ENCODE measurements at places on chromosomes 6 and 20.

- DNase-seq = no peak
These were observed 111.4 kb upstream of the CLDN20 start for GRCh38 chr6:155152211-155153076.

- DNase-seq = no peak
These were observed 259.8 kb downstream of the CD109 start for GRCh38 chr6:73955800-73956199.

DNA sequence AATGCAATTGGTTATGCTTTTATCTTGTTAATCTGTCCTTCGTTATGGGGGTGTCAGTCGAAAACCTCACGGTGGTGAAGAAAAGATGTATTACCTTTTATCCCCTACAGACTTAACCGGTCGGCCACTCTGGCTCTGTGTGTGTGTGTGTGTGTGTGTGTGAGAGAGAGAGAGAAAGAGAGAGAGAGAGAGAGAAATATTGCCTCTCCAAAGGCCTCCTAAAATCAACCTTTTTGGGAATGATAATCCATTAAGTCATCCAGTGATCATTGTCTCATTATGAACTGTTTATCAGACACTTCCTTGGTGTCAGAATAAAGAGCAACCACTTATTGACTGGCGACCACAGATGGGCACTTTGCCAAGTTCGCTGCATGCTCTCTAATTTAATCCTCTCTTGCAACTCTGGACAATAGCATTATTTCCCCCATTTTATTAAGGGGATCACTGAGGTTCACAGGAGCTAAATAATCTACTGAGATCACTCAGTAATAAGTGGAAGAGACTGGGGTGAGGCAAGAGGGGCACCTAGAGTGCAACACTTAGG lies 30.7 kb downstream of the SLC35D3 start:
- DNase-seq = no peak

DNA sequence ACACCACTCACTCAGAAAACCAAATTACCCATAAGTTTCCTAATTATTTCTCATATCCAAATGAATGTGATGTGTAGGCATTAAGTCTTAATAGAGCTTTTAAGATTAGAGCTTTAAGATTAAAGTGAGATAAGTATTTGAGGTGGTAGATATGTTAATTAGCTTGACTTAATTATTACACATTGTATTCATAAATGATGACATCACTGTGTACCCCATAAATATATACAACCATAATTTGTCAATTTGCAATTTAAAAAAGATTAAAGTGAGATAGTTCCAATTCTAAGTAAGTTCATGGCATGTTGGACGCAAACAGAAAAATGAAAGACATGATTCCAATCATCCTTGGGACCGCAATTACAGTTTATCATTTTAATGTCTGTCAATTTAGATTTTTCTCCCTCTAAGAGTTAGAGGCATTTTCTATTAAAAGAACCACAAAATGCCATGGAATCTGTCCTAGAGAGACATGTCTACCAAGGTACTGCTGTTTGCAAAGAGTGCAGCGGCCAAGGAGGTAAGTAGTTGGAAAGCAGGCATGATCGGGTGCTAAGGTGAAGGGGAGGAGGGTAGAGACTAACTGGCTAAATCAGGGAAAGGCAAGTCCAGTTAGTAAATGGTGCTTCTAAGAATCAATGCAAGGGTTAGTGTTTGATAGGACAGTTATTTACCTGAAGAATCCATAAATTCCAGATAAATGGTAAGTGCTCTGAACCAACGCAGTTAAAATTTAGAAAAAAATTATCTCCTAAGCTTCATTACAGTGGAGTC lies 65.7 kb downstream of the CHD6 start:
- DNase-seq = no peak

DNA sequence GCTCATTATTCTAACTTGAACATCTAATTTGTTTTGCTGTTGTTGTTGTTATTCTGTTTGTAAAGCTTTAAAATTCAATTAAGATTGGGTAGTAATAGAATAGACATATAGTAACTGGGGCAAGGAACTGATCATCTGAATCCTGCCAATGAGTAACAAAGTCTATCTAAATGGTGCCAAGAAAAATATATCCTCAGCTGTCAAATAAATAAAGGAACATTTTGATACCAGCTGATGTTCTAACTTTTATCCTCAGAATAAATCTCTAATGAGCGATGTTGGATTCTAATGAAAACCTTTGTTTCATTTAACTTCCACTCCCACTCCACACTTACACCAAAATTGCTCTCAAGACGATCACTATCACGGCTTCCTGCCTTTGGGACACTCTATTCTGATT lies 210.9 kb downstream of the TINAG start:
- DNase-seq = no peak

GRCh38 chr6:48429610-48430009 lies 318.6 kb upstream of the PTCHD4 start:
- peak; percentile 46 for DNase-seq

GRCh38 chr6:145632971-145633370 lies 102.3 kb downstream of the EPM2A start:
- DNase-seq = no peak

DNA sequence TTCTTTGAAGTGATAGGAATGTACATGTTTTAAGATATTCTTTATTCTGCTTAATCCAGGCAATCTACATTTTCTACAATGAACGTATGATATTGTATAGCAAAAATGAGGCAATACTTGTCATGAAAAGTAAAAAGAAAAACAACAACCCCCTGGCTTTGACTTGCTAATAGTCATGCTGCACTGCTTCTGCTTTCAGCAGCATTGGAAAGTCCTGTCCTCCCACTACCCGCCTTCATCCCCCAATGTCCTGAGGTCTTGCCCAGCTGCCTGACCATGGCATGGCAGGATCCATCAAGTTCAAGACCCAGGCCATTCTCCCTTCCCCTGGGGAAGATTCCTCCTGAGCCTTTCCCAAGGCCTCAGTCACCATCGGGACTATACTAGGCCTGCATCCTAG lies 156.5 kb downstream of the SH3BGRL2 start:
- DNase-seq = no peak

GRCh38 chr6:145704143-145704781 lies 31.1 kb downstream of the EPM2A start:
- DNase-seq = peak; percentile 61

DNA sequence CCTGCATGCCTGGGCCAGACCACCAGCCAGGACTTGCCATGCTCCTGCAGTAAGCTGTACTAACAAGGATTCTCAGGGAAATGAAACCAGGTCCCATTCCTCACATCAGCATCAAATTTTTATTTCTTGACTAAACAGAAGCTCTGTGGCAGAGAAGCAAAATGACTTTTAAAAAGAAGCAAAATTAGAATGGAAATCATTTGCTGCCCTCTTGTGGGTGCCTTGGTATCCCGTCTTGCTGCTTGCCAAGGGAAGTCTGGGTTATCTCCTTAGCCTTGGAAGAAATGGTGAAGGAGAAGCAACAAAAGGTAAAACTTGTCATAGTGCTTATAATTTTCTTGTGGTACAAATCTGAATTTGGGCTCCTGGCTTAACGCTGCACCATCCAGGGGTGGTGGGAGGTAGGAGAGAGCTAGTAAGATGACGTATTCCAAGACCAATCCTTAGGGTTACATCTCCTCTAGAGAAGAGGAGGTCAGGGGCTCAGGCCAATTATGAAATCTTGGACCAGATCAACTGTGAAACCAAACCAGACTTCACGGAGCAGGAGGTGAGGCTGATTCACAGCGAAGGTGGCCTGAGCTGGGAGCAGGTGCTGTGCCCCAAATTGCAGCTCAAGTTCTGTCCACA lies 107.5 kb downstream of the FAXC start:
- DNase-seq = peak; percentile 22

DNA sequence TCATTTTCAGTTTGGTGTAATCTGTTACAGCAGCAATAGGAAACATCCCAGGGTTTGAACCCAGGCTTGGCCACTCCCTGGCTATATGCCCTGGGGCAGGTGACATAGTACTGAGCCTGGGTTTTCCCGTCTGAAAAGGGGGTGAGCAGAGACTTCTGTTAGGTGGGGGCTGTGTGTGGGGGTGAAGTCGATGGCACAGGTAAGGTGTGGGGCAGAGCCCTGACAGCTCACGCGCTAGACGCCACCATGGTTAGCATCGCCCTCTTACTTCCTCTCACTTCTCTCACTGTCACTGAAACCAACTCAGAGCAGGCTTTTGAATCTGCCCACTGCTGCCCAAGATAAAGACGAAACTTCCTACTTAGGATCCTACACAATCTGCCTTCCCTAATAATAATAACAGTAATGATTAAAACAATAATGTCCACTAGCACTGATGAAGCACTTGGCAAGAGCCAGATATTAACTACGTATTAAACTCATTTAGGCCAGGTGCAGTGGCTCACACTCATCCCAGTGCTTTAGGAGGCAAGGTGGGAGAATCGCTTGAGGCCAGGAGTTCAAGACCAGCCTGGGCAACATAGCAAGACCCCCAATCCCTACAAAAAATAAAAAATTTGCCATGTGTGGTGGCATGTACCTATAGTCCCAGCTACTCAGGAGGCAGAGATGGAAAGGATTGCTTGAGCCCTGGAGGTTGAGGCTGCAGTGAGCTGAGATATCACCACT lies 117.9 kb upstream of the PTPN1 start:
- DNase-seq = no peak

- DNase-seq = no peak
These were observed 1.1 kb downstream of the BPIFB2 start for GRCh38 chr20:33008336-33009213.

DNA sequence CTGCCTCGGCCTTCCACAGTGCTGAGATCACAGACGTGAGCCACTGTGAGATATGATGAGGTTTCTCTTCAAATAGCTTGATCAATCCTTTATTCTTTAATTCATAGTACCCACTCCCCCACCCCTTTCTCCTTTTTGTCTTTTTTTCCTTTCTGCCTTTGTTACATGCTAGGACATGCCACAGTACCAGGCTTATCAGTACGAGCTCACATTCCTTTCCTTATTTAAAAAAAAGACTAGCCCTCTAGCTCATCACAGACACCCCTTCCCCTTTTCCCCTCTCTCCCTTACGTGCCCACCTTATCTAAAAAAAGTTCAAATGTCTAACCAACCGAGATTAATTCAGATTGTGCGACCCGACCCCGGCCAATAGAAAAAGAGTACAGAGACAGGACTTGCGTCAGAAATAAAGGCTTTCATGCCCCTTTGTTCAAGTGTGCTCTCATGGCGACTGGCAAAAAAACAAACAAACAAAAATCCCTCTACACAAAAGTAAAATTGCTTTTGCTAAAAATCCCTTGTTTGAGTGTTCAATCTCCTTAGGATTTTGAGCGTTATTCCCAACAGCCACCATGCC lies 49.2 kb downstream of the MRAP2 start:
- no peak for DNase-seq

- DNase-seq = no peak
These were observed 8.6 kb downstream of the CEP57L1 start for GRCh38 chr6:109103942-109104341.

- peak; percentile 56 for DNase-seq
These were observed 111.5 kb downstream of the TIAM2 start for GRCh38 chr6:155106456-155107115.

DNA sequence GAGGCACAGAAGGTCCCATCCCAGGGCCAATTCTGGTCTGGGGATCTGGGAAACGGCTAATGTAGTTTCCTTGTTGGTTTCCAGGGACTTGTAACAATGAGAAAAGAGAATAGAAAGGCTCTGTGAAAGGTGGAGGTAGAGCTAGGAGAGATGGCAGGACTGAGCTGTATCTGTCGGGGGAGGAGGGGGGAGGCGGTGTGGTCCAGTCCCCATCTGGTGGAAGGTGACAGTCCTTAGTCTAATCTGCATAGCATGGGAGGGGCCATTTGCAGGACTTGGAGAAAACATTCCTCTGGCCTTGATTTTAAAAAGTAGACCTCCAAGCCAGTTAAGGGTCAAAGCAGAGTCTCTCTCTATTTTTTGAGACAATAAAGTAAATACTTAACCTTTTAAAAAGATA lies 137.1 kb downstream of the DNAH8 start:
- DNase-seq = no peak

- no peak for DNase-seq
These were observed 10.4 kb upstream of the SNPH start for GRCh38 chr20:1255675-1256074.

GRCh38 chr6:170584954-170585498 lies 589 bp upstream of the PDCD2 start:
- no peak for DNase-seq

GRCh38 chr20:2754424-2754823 lies 46.0 kb downstream of the CPXM1 start:
- DNase-seq = no peak

DNA sequence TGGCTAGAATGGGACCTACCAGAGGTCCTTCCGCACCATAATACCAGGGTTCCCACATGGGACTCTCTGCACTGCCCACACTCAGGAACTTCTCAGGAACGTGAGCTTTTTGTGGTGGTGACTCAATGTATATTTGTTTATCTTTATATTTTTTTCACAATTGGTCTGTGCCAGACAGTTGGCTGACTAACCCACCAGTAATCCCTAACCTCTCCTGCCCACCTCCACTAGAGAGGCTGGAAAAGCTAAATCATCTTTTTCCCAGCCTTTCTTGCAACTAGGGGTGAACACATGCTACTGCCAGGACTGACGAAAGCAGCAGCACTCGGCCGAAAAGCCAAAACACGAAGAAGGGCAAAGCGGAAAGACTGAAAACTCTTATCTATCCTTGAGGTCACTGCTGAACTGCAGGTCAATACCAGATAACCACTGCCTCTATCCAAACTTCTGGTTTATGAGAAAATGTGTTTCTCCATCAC lies 112.9 kb downstream of the TRERF1 start:
- peak; percentile 99 for DNase-seq

DNA sequence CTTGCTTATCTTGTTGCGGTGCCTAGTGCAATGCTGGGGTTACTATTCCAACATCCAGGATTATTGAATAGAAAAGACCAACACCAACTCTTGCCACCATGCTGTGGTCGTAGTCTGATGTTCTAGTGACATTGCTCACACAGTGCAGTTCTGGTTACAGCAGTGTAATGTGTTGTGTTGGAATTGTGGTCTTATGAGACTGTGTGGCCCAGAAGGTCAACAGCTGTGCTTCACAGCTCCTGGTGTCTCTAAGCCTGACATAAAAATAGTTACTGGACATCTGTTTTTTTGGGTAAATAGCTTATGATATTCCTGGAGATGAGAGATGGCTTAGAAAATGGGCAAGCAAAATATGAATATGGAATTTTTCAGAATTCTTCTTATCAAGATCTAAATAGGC lies 57.6 kb downstream of the SLC22A2 start:
- no peak for DNase-seq

- DNase-seq = peak; percentile 81
These were observed 37.0 kb downstream of the BCKDHB start for GRCh38 chr6:80143419-80143937.

- peak; percentile 11 for DNase-seq
These were observed 476 bp downstream of the IGF2R start for GRCh38 chr6:159969204-159969912.

GRCh38 chr6:11460837-11461661 lies 76.5 kb upstream of the TMEM170B start:
- no peak for DNase-seq

All from amniotic epithelial cell (primary cell).